PC-9 (cell line): ENCODE measurements at places on chromosomes 3 and 15.

- no peak for DNase-seq
Observed at GRCh38 chr3:171825222-171825828, 15.0 kb upstream of the PLD1 start.

GRCh38 chr15:75107516-75107907 lies 84.1 kb downstream of the PPCDC start:
- no peak for DNase-seq

- DNase-seq: no peak
Observed at GRCh38 chr3:104547031-104547430, 819.7 kb upstream of the ALCAM start.

DNA sequence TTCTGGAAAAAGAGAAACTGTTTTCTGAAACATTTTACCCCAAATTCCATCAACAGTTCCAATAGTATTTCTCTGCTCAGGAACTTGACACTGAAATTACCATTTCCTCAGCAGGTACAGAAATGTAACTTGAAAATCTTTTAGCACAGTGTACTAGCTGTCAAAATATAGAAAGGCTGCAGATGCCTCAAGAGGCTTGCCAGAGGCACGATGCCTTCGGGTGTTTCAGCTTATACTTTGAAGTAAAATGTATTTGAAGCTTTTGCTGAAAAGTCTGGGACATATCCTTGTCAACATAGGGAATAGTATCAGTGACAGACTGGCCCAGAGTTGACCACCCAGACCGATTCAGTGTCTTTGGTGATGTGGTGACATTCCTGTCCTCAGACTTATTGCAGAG lies 154.4 kb upstream of the CHRM5 start:
- DNase-seq: no peak

GRCh38 chr3:114242947-114243346 lies 5.6 kb upstream of the ZNF80 start:
- no peak for DNase-seq

DNA sequence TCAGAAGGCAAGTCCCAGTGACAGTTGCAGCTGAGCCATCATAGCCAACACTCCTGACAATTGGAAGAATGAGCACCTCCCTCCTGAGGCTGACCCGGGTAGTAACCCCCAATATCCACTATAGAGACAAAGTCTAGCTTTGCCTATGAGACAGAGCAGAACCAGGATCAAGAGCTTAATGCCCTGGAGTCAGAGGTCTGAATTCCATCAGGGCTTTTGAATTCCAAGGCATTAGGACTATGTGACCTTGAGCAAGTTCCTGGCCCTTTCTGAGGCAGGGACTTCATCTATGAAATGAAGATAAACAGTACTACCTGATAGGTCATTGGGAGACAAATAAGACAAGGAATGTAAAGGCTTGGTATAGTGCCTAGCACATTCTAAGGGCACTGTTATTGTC lies 3.1 kb upstream of the INAFM2 start:
- DNase-seq: no peak

DNA sequence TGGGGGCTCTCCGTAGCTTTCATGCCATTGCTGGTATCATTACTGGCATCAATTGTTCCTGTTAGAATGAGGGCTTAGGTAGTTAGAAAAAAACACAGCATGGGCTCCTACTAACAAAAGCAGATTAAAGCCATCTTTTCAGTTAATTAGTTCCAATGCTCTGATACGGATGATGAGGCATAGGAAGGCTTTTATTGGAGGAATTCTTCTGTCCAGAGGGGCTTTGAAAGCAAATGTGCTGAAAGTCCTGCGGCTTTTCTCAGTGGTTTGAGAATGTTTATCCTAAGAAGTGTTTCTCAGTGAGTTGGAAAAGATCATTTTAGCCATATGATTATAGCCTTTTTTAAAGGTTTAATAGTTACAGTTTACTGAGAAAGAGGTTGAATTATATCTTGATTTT lies 198.5 kb downstream of the THSD4 start:
- DNase-seq: no peak

DNA sequence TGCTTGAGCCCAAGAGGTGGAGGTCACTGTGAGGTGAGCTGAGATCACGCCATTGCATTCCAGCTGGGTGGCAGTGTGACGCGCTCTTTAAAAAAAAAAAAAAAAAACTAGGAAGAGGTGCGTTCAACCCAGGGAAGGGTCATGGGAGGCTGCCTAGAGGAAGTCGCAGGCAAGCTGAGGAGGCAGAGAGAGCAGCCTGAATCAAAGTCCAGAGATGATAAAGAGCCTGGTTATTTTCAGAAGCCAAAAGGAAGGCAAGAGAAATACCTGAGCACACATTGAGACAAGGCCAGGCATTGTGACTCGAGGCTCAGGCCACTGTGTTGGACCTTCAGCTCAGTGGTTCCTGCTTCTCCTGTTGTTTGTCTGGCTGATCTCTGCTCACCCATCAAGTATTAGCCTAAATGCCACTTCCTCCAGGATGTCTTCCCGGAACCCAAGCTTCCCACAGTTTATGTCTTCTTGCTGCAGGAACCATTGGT lies 16.1 kb upstream of the GCNT3 start:
- no peak for DNase-seq

- DNase-seq: no peak
Observed at GRCh38 chr3:50255251-50255615, 13.7 kb upstream of the SEMA3B start.

- DNase-seq: no peak
Observed at GRCh38 chr15:95857758-95858157, 472.7 kb upstream of the NR2F2 start.
